ENCODE measurements at places on chromosomes 3 and 15. TPM values are rescaled to one million over a fixed set of nuclear protein-coding genes. Genes with fewer than 3 reads are reported as not detected.

The PARP16 gene
- polyA plus RNA-seq, result 5.1 TPM

The ARGFX gene
- not detected for polyA plus RNA-seq

The PYGO1 gene
- 6.7 TPM for polyA plus RNA-seq

The CRBN gene
- polyA plus RNA-seq, result 34.9 TPM

The EBLN2 gene
- polyA plus RNA-seq, result 1.0 TPM

The CEP19 gene
- polyA plus RNA-seq, result 2.4 TPM

- DNase-seq, result peak; percentile 39
These were observed 75.8 kb downstream of the CTNNB1 start for GRCh38 chr3:41274944-41275668.

GRCh38 chr3:183827809-183828537 lies 2.6 kb upstream of the MAP6D1 start:
- DNase-seq, result no peak

DNA sequence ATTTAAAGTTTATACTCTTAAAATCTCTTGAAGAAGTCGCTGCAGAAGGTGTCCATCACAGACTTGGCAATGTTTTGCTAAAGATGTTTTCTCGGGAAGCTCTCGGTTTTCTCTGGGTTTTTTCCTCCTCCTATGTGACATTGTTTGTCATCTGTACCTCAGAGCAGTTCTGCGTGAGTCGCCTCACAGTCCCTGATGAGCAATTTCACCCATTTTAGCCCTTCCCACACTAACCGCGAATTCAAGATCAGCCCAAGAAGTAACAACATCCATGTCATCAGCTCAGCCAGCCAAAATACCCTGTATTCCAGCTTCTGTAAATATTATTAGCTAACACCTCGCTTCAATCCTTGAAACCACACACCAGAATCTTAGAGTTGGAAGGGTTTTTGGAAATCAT lies 224.3 kb upstream of the SETMAR start:
- DNase-seq, result no peak

- no peak for DNase-seq
These were observed 14.7 kb downstream of the SLC6A1 start for GRCh38 chr3:11006986-11007933.

DNA sequence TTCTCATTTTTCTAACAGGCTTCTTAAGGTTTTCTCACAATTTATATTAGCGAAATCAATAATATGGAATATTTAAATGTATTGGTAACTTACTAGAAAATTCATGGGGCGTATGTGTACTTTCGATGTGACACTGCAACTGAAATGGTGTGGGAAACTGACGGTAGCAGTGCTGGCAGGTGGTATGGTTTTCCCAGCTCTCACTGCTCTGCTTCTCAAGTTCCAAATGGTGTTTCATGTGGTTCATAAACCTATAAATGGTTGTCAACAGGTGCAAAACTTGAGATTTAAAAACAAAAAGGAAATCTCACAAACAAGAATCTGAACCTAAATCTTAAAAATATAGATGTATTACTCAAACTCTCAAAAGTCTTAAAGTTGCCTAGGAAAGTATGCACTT lies 54.7 kb downstream of the ZNF280D start:
- no peak for DNase-seq

GRCh38 chr15:64731012-64731804 lies 44.2 kb downstream of the RBPMS2 start:
- DNase-seq, result no peak

DNA sequence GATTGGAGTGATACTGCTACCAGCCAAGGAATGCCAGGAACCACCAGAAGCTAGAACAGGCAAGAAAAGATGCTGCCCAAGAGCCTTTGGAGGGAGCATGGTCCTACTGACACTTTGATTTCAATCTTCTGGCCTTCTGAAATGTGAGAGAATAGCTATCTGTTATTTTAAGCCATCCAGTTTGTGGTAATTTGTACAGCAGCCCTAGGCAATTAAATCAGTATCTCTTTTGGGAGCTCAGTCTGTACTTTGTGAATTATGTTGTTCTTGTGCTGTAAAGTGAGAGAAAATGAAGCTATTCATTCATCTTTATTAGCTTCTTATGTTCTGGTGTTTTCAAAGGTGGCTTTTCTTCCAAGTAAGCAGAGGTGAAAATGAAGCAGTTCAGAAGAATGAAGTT lies 381.3 kb downstream of the PDCD6IP start:
- DNase-seq, result no peak

DNA sequence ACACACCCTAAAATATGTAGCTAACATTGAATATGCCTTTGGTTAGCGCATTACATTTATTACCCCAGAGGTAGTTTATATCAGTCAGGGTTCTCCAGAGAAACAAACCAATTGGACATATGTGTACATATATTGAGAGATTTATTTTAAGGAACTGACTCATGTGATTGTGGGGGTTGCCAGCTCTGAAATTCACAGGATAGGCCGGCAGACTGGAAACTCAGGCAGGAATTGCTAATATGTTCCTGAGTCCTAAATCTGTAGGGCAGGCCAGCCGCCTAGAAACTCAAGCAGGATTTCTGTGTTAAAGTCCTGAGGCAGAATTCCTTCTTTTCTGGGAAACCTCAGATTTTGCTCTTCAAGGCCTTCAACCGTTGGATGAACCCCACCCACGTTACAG lies 189.7 kb downstream of the CDIN1 start:
- DNase-seq, result no peak

DNA sequence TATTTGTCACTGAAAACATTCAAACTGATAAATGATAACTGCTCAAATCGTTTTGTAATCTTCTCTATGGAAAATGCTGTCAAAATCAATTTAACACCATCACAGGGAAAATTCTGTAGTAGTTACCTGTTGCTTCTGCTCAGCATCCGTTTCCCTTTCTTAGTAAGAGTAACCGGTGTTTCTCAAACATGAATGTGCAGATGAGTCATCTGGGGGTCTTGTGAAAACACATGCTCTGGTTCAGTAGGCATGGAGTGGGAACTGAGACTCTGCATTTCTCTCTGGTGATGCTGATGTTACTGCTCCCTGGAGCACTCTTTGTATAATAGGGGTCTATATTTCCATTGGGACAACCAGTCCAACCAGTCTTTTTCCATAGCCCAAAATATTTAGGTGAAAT lies 145.1 kb downstream of the SEMA6D start:
- no peak for DNase-seq

DNA sequence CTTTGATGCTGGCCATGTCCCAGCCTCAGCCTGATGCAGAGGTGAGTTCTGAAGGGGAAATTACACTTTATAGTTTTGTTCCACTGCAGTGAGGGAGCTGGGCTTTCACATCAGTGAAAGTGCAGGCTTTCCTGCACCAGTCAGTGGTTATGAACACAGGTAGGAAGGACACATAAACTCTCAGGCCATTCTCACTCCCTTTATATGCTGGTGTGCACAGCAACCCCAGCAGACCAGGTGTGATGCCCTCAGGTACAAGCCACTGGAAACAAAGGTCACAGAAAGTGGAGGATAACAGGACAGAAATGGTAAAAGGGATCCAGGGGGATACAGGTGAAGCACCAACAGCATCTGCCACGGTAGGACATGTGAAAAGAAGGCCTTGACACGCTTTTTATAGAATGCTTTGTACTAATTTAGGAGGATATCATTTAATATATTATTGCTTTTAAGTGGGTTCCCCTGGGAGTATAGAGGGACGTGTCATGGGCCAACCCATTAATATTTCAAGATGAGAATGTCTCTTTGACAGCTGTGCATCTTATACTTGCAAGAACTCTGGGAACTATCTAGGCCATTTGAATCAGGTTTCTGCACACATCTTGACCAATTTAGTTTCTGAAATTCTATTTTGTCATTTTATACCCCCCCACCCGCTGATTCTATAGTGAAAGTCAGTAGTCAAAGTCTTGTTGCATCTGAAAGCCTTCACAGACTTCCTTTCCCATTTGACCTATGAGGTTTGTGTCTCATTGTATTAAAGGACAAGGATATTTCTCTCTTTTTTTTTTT lies 25.0 kb upstream of the BLM start:
- no peak for DNase-seq

- no peak for DNase-seq
These were observed 165.6 kb downstream of the XXYLT1 start for GRCh38 chr3:195105389-195105788.

DNA sequence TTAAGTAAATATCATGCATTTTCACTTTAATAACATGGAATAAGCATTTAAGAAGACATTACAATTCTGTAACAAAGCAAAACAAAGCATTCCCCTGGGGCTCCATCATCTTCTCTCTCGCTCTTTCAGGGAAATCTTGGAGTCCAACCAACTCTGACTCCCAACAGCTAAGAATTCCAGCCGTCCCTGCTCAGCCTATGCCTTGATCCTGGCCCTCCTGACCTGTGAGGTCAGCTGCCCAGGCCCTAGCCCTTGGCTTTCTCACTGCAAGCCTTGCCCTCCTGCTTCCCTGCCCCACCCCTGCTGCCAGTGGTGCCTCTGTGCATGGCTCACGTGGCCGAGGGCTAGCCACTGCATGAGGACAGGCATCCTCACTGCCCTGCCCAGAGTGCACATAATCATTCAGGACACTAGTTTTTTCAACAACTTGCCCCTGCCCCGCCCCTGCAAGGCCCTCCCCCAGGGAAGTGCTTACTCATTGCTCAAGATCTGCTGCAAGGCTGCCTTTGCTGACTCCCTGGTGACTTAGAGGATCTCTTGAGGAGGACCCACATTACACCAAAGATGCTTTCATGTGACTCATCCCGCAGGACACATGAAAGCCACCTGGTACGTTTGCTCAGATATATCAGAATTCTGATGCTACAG lies 37.6 kb downstream of the MTMR10 start:
- DNase-seq, result peak; percentile 73

- no peak for DNase-seq
These were observed 54.8 kb upstream of the ATP2C1 start for GRCh38 chr3:130838898-130839600.

GRCh38 chr3:177126015-177126773 lies 71.1 kb downstream of the TBL1XR1 start:
- peak; percentile 50 for DNase-seq

DNA sequence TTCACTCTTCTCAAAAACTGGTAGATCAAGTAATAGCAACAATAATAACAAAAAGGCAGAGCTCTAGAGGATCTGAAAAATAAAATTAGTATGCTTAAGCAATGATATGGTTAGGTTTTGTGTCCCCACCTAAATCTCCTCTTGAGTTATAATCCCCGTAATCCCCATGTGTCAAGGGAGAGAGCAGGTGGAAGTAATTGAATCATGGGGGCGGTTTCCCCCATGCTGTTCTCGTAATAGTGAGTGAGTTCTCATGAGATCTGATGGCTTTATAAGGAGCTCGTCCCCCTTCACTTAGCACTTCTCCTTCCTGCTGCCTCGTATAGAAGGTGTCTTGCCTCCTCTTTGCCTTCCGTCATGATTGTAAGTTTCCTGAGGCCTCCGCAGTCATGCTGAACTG lies 60.2 kb upstream of the ABHD2 start:
- no peak for DNase-seq

DNA sequence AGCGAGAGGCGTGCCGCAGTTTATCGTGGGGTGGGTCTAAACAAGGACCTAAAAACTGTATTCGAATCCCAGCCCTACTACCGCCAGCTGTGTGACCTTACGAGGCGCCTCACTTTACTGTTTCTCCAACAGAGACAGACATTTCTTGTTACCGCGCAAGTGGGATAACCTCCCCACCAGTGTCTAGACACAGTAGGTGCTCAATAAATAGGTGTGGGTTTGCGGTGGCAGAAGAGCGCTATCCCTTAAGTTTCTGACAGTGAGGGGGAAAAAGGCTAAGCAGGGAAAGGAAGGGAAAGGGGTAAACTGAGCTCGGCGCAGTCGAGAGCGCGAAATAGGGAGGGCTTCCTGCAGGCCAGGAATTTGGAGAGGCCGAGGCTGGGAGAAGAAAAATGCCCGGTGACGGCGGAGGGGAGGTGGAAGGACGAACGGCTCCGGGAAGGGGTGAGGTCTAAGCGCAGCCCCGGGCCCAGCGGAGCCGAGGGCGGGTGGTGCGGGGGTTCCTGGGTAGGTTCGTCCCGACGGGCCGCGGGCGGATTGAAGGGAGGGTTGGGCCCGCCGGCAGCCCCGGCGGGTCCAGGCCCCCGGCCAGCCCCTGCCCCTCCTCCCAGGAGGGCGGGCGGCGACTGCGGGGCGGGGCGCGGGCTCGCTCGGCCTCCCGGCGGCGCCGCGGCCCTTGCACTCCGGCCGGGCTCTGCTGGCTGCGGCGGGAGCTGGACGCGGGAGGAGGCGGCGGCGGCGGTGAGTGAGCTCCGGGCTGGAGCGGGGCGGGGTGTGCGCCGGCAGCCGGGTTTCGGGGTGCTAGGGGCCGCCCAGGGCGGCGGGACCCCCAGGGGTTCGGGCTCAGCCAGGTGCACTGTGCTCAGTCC lies at the start of gene CGNL1:
CGNL1 (plus strand) TSS at position 679 of the 869 bp plus-strand sequence. CDS start 61,495 bp downstream, outside the sequence.
- no peak for DNase-seq

DNA sequence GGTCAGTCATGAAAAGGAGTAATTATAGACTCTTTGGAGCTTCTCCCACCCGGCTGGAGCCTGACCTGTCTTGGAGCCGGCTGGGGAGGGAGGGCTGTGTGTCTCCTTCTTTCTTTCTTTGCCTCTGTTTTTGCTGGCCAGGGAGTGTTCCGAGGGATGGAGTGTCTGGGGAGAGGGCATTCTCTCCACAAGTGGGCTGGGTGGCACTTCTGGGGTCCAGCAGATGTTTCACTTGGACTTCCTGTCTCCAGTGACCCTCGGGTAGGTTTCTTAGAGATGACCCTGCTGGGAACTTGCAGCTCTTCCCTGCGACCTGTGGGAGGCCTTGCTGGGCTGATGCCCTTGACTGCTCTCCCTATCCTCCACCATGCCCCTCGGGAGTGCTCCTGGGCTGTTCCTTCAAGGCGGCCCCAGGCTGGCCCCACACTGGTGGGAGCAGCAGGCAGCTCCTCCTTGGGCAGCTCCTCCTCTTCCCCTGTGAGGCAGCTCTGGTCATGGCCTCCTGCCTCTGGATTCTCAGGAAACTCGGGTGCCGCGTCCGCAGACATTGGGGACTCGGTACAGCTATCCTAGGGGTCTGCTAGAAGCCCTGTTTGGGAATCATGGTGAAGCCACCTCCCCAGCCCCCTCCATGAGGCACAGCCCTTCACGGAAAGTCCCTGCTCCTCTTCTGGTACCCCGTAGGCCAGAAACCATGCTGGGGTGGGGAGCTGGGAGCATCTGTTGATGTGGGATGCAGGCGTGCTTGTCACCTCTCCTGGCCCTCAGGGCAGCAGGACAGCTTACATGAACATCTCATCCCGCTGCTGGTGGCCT lies 44.9 kb downstream of the APBA2 start:
- DNase-seq, result no peak

GRCh38 chr15:68318931-68319909 lies 41.7 kb downstream of the FEM1B start:
- no peak for DNase-seq

DNA sequence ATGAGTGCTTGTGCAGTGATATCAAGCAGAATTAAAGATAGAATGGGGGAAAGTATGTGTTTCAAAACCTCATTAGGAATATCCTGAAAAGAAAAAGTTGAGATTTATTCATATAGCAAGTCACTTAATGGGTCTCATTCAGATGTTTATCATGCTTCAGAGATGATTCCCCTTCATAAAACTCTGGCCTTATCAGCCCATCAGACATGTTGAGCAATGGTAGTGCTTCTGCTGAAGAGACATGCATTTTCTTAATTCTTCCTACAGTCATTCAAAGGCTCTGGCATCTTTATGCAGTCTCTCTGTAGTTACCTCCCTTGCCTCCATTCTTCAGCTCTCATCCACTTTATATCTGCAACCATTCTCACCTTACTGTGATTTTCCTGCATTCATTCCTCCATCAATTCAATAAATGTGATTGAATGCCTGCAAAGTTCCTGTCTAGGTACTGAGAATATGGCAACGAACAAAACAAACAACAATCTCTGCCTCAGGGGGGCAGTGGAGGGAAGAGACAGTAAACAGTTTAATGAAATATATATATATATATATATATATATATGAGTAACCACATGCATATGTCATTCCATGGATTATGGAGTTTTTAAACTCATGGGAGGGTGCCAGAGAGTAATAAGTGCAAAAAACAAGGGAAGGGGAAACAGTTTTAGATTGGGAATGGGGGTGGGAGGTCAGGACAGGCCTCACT lies 138.5 kb downstream of the NECTIN3 start:
- DNase-seq, result peak; percentile 87
